Foreskin keratinocyte (primary cell): ENCODE measurements at places on chromosomes 16 and 17.

GRCh38 chr16:21167929-21168602, 9.6 kb downstream of the LDAF1 start:
- no peak for DNase-seq

GRCh38 chr17:9513266-9513665, 62.4 kb downstream of the STX8 start:
- no peak for DNase-seq

DNA sequence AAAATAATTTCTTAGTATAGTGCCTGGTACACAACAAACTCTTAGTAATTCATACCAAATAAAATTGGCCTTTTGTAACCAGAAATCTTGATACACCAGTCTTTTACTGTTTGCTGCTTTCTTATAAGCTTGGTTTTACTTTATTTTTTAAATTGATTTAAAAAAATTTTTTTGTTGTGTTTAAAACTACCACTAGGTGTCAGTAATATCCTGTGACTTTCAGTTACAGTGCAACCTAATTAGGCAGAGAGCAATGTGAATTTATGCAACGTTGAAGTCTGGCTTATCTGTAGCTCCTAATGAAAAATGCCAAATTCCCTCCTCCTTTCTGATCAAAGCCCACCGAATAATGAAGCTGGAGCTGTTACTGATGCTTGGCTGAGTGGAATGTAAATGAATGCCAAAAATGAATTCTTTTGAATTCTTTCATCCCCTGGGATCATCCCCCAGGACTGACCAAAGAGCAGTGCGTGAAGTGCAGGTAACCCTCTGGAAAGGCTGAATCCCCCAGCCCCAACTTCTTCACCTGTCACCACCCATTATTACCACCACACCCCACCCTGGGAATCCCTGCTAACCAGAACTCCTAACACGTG, 3.8 kb downstream of the ERCC4 start:
- no peak for DNase-seq

DNA sequence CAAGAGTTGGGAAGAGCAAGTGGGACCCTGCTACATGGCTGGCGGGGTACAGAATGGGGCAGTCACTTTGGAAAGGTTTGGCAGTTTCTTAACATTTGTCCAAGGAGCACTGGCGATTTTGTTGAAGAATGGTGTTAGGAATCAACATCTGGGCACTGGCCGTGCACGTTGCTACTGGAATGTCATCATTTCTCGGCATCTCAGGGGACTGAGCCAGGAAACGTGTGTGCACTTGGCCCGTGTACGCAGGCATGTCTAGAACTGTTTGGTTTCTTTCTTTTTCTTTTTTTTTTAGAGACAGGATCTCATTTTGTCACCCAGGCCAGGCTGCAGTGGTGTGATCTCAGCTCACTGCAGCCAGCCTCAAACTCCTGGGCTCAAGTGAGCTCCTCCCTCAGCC, 17.3 kb upstream of the FOXK2 start:
- DNase-seq: peak; percentile 75

GRCh38 chr16:25109643-25110042, 1.9 kb upstream of the LCMT1 start:
- peak; percentile 87 for DNase-seq
